K562 (cell line): ENCODE measurements at places on chromosomes 13 and 19. TPM values are rescaled to one million over a fixed set of nuclear protein-coding genes. Genes with fewer than 3 reads are reported as not detected.
A peak's percentile ranks its signal among the peaks of the same experiment; 100 is the strongest.

DNA sequence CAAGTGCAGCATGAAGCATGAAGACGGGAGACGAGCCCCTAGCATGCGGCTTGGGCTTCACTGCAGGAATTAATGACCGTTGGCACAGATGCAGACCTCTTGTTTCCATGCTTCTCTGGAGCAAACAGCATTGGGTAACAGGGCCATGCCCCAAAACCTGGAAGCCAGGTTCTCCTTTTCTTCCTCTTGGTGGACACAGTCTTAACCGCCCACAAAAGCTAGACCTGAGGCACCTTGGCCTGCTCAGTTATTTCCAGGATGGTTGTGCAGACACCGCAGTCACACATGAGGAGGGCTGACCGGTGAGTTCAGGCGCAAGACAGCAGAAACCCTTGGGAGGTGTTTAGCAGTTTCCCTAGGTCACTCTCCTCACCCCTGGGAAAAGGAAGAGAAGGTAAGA is 133.9 kb upstream of the GJB6 start:
- no peaks in the 10 kb centered on the region for H3K36me3 ChIP-seq
- H3K4me1 ChIP-seq = no peaks in the 10 kb centered on the region
- H3K27ac ChIP-seq = no peak overlapping the region
- H3K27me3 ChIP-seq = peaks cover 17% of the 10 kb centered on the region; the same call in 1 of the 2 replicates
- DNase-seq = no peak

- peak; percentile 65 for DNase-seq
- H3K36me3 ChIP-seq = no peaks in the 10 kb centered on the region
- H3K27me3 ChIP-seq = peaks cover 35% of the 10 kb centered on the region
- peaks cover 8% of the 10 kb centered on the region; the same call in 1 of the 2 replicates for H3K4me1 ChIP-seq
- no peak overlapping the region for H3K27ac ChIP-seq
- no peak overlapping the region for H3K4me3 ChIP-seq
These were observed 5.3 kb downstream of the NCAN start for GRCh38 chr19:19217099-19217498.

- no peaks in the 10 kb centered on the region for H3K36me3 ChIP-seq
- no peaks in the 10 kb centered on the region for H3K27me3 ChIP-seq
- no peak for DNase-seq
- no peak overlapping the region for H3K27ac ChIP-seq
- H3K4me1 ChIP-seq = no peaks in the 10 kb centered on the region
These were observed 316.0 kb downstream of the PCDH9 start for GRCh38 chr13:66914155-66914554.

- H3K4me3 ChIP-seq = peak overlapping the region; percentile 85
- H3K4me1 ChIP-seq = peaks cover 11% of the 10 kb centered on the region
- DNase-seq = no peak
- no peaks in the 10 kb centered on the region for H3K27me3 ChIP-seq
These were observed 447 bp downstream of the NFKBIB start for GRCh38 chr19:38900202-38900629.

The IGFL2 gene
- total RNA-seq = 0.47 and 0.75 TPM in 2 replicates

The OR10H1 gene
- total RNA-seq = not detected in 2 replicates
